ENCODE measurements at places on chromosomes 7 and 10.

GRCh38 chr7:123282181-123282580, 82.4 kb upstream of the SLC13A1 start:
- no peak for DNase-seq

DNA sequence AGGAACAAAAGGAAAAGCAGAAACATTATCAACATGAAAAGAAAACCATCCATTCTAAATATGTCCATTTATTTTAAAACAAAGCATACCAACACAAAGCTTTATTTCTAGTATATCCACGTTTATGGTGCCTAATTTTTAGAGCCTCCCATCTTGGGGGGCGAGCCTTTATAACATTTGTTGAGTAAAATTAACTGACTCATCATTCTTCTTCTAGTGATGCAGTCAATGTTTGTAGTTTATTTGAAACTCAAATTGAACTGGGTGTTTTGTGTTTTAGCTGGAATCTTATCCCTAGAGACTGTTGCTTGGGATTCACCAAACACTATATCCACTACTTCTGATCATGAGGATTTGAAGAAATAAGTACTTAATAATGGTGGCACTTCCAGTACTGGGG, 366.4 kb upstream of the NPVF start:
- no peak for DNase-seq

- no peak for DNase-seq
Observed at GRCh38 chr7:103592844-103593243, 146.8 kb upstream of the SLC26A5 start.

DNA sequence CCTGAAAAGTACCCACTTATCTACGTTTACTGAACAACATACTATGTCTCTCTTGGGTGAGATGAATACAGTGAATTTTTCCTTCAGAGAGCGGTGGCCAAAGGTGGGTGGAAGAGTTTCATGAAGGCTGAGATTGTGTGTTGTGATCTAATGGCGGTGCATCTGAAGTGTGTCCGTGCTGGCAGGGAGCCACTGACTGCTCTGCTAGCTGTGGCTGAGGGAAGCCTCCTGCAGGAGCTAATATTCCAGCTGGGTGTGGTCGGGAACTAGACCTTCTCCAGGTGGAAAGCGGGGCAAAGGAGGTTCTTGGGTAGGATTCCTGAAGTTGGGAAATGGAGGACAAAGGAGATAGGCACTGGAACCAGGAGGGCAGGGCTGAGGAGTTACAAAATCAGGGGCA, 69.2 kb upstream of the GRB10 start:
- DNase-seq, result no peak

- no peak for DNase-seq
Observed at GRCh38 chr10:125797994-125798662, 22.5 kb upstream of the MMP21 start.

- no peak for DNase-seq
Observed at GRCh38 chr7:106968160-106968559, 76.3 kb upstream of the PRKAR2B start.

GRCh38 chr7:103307503-103308231, 10.4 kb downstream of the PMPCB start:
- DNase-seq, result no peak

DNA sequence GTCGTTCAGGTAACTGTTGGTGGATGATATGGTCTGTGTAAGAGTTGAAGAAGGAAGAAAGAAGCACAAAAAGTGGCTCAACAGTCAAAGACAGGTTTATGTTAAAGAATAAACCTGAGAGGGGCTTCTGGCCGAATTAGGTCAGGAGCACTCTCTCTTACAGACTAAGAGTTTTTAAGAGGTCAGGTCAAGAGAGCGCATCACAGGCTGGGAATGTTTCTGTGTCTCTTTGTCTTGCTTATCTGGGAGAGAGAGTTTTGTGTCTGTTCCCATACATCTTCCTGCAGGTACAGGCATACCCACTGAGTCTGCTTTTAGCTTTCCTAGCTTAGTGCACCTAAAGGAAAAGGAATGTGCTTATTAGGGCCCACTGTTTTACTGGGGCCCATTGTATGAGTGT, 22.2 kb upstream of the PRPF18 start:
- no peak for DNase-seq

GRCh38 chr7:79236352-79237028, 217.0 kb downstream of the MAGI2 start:
- no peak for DNase-seq

- no peak for DNase-seq
Observed at GRCh38 chr7:64888901-64889685, 14.0 kb upstream of the ZNF273 start.

DNA sequence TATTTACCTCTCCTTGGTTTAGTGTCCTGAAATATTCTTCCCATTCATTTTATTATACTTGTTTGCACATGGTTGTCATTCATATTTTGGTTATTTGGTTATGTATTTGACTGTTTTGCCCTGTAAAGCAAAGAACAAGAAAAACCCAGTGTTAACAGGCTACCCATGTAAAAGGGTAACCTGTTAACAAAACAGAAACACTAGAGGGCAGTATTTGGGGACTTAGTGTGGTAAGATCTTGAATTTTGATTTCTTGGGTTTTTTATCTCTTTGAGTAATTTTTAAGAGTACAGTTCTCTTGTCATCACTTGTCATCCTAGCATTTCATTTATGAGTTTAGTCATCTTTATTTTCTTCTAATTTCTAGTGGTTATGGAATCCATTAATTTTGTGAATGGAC, 51.3 kb downstream of the POLL start:
- no peak for DNase-seq

DNA sequence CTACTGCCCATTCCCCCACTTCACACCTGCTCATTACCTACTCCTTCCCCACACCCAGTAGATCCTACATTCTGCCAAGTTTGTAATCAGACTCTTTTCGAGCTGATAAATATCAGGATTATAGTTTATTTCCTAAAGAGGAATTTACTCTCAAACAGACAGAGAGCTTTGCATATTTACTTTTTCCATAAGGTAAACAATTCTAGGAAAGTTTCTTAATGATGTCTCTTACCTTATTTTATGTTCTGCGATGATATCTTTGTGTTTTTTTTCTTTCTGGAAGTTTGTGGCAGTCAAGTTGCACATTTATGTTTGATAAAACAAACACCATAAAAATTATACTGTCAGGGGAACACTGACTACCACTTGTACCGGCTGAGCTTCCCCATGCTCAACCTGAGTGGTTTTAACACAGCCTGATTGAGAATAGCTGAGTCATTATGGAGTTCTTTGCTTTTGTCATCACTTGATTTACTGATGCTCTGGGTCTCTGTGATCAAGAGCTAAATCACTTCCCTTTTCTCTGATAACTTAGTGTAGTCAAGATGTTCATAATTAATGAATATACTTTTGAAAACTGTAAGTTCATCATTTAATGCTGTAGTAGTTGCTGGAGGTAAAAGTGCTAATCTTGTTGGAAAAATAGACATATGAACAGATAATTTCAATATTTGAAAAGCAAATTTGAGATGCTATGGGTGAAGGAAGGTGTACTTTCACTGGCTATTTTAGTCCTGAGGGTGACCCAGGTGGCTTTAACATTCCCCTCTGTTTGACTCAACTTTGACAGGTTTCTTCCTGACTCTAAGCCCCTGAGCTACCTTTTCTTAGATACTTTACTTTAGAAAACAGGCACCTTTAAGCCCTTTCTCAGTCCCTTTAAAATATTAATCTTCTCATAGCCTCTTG, 1034.5 kb upstream of the LRRTM3 start:
- no peak for DNase-seq
